ENCODE measurements at places on chromosomes 5 and 9. TPM values are rescaled to one million over a fixed set of nuclear protein-coding genes. Genes with fewer than 3 reads are reported as not detected.

DNA sequence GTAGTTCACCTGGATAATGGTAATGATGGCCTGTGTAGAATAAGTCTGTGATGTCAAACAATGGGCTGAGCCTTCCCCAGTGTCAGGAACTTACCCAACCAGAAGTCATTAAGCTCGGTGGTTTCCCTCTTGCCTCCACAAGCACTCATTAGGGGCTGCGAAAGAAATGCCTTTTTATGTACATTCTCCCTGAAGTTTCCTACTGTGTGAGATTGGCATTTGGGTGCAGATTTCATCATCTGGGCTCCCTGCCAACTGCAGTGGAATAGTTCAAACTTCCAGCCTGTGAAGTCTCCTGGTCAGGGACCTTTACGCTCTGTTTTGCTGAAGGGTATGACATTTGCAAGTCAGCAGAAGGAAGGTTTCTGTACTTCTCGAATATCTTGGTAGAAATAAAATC lies 41.6 kb upstream of the TMEM215 start:
- no peak for DNase-seq

DNA sequence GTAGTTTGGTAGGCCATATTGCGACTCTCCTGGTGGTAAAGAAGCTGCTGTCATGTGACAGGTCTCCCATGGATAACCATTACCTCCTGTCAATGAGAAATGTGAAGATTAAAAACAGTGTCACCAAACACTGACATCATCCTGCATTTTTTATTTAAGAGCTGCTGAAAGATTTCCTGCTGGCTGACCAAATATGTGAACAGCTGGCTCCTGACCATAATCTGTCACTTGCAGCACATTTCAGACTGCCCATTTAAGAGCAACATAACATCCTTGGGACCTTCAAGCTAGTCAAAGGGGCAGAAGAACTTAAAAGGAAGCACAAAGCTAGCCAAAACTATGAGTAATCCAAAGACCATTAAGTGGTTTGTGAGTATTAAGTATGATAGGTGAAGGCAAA lies 288.0 kb downstream of the IZUMO3 start:
- no peak for DNase-seq

- no peak for DNase-seq
These were observed 2.3 kb downstream of the FAM170A start for GRCh38 chr5:119631660-119632059.

GRCh38 chr9:99050924-99051323 lies 54.0 kb upstream of the TGFBR1 start:
- DNase-seq: no peak

GRCh38 chr5:128633901-128634300 lies 95.9 kb upstream of the FBN2 start:
- DNase-seq: no peak

DNA sequence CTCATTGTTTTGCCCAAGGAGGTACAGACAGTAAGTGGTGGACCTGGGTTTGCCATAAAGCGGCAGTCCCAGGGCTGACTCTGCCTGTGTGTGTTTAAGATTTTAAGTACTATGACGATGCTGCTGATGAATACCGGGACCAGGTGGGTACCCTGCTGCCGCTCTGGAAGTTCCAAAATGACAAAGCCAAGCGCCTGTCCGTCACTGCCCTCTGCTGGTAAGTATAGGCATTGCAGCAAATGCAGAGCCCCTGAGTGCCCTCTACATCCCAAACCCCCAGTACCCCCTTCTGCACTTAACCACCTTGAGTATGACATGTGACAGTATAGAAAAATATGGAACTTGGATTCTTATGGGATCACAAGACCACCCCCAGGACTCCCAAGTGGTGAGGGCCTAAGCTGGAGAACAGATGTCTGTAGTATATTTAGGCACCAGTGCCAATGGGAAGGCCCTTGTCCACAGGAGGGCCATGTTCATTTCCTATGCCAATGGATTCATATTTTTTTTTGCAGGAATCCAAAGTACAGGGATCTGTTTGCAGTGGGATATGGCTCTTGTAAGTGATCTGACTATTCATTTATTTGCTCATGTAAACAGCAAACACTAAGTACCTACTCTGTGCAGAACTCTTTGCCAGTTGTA lies 22.0 kb downstream of the ENHO start:
- DNase-seq: peak; percentile 80

- no peak for DNase-seq
These were observed at the start of gene FUT7 for GRCh38 chr9:137031904-137032640. TSS of gene FUT7 (minus strand) at chr9:137032088. CDS start at chr9:137031991, 97 bp downstream.

GRCh38 chr5:50420343-50420935 lies 20.6 kb downstream of the EMB start:
- DNase-seq: no peak

DNA sequence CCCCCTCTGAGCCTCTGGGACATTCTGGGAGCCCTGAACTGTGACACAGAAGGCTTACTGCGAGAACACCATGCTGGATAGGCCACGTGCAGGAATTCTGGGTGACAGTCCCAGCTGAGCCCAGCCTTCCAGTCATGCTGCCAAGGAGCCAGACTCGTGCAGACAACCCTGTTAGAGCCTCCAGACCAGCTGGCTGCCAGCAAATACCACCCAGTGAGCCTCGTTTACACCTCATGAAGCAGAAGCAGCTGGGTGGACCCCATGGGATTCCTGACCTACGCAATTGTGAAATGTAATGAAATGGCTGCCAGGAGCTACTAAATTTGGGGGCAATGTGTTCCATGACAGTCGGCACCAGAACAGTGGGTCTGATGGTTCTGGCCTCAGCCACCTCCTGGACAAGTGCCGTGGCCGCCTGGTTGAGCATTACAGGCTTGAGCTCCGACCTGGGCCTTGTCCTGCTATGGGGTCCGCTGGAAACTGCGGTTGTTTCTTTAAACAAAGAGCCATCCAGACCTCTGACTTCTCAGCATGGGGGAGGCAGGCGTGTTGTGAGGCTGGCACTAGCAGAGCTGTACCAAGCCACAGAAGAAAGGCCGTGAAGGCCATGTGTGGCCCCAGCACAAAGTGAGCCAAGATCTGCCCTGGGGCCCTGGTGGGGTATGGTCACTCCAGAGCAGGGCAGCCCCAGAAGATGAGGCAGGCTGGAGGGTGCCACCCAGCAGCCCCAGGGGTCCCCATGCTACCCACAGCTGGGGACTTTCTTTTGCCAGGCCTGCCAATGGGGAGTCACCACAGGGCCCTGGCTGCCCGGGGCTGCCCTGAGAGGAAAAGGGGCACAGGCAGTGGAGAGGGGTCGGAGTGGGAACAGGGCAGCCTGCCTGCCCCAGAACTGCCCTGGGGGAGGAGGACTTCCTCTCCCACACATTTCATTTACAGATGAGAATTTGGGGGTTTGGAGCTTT lies 19.3 kb upstream of the RXRA start:
- DNase-seq: no peak

- peak; percentile 82 for DNase-seq
These were observed 151.8 kb downstream of the ENTREP1 start for GRCh38 chr9:69476797-69477196.

DNA sequence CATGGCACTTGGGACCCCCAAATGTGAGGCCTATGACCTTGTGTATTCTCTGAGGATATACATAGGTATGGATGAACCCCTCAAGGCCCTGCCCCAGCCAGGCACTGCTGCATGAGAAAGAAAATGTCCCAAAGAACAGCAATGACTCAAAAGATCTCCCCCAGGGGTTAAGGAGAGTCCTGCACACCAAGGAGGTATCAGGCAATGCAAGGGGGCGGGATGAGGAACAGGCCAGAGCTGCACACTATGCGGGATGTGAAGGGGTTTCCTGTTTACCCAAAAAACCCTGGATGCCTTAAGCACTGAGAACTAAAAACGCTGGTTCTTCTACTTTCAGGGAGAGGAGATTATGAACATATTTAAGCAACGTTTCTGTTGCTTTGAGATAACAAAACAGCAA lies 3.4 kb downstream of the RAPGEF1 start:
- DNase-seq: no peak

GRCh38 chr9:78918976-78919375 lies 622.1 kb downstream of the PSAT1 start:
- DNase-seq: no peak

- DNase-seq: no peak
These were observed 122.9 kb downstream of the MACROH2A1 start for GRCh38 chr5:135276151-135276550.

DNA sequence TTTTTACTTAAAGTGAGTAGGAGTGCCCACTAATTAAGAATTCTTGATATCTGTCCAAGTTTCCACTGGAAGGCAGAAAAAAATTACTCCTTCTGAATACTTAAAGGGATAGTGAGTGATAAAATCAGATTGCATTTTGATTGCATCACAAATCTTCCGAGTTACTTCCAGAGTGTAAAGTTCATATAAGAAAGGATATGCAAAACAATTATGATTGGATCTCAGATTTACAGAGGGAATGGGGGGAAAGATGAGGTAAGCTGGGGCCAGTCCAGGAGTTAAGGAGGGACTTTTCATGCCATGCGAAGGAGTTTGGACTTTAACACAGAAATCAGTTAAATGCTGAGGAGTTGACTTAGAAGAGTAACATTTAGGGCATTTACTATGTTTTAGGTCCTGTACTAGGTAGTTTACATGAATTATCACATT lies 9.3 kb upstream of the RNF145 start:
- DNase-seq: no peak

GRCh38 chr9:36023260-36024048 lies 13.3 kb upstream of the RECK start:
- peak; percentile 87 for DNase-seq

DNA sequence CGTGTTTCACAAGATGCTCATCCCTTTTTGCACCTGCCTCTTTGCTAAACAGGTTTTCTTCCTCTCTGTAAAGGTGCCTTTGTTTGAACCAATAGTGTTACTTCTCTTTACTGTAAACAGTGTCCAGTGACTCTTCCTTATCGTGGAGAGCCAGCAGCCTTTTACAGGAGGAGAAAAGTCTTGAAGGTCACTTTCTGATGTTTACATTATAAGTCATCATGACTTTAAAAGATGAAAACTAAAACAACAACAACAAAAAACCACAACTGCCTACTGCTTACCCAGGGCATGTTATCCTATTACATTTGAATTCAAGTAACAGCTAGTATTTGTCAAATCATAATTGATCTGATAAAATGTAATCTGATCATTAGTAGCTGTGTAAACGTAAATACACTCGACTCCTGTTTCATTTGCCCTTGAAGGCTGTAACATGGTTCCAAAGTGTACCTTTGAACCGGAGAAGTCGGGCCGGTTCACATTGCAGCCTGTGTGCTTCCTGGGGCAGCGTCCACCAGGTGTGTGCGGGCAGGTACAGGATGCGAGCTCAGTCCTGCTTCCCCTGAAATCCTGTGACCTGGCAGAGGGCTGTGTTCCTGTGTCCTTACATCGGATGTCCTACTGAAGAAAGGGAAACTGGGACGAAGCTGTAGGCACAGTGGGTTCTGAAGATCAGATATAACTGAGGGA lies 118.1 kb downstream of the C9orf152 start:
- no peak for DNase-seq

GRCh38 chr5:15518786-15519185 lies 18.8 kb downstream of the FBXL7 start:
- DNase-seq: no peak

GRCh38 chr9:19136129-19136528 lies 8.8 kb upstream of the PLIN2 start:
- peak; percentile 28 for DNase-seq

DNA sequence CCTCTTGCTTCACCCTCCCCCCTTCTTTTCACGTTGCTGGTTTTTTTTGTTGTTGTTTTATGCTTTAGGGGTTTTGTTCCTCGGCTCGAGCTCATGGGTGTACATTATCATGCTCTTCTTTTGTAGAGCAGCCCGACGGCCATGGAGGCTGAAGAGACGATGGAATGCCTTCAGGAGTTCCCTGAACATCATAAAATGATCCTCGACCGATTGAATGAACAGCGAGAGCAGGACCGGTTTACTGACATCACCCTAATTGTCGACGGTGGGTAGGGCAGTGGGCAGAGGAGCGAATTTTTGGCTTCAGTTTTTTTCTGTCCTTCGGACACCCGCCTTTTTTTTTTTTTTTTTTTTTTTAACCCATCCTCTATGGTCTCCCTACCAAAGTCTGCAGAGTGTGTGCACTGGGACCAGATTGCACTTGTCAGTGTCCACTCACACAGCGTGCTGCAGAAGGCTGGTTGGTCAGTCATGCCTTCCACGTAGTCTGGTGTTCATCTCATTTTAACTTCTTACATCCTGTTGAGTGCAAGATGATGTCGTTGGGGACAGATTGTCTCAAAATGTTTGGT lies 1.3 kb downstream of the ZNF131 start:
- DNase-seq: peak; percentile 24

DNA sequence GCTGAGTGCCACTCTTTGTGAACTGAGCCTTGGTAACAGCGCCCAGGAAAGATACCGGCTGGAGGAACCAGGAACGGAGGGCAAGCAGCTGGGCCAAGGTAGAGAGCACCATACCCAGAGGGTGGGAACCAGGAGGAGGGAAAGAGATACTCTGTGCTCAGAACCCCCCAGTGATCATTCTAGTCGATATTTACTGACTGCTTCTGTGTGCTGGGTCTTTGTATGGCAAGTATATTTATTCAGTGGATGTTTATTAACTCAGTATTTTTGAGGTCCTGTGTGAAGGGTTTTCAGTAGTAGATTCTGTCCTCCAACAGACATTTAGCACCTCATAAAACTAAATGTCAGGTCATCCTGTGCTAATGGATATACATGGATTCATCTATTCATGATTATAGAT lies 62.3 kb upstream of the RARS1 start:
- DNase-seq: no peak

DNA sequence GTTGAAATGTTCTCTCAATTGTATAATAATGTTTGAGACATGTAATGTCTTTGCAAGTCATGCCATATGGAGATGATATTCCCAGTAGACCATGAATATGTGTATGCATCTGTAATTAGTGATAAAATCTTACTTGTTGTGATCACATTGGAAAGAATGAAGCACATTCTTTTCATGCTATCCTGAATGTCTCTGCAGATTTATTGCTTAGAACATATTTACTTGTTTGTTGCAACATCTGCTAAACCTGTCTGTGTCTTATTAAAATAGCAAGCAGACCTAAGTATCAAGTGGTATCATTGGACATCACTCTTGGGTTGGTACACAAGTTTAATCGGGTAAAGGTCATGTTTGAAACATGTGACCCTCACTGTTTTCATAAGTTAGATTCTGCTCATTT lies 265.5 kb upstream of the CD180 start:
- no peak for DNase-seq

GRCh38 chr5:19978476-19978875 lies 9.5 kb downstream of the CDH18 start:
- DNase-seq: no peak

GRCh38 chr5:98309785-98310598 lies 463.5 kb upstream of the RGMB start:
- peak; percentile 68 for DNase-seq

The MED10 gene
- polyA plus RNA-seq: 58.1 TPM

The ARL10 gene
- polyA plus RNA-seq: 2.5 TPM

The UNC5A gene
- polyA plus RNA-seq: 1.1 TPM

The DPP7 gene
- 25.2 TPM for polyA plus RNA-seq

The ZSWIM6 gene
- 3.9 TPM for polyA plus RNA-seq

The TRIM36 gene
- polyA plus RNA-seq: 4.4 TPM

The RASGRF2 gene
- polyA plus RNA-seq: 5.0 TPM

The TRIM7 gene
- polyA plus RNA-seq: 0.37 TPM

The ZMAT2 gene
- 45.1 TPM for polyA plus RNA-seq

The LHX3 gene
- not detected for polyA plus RNA-seq

The PCDHB11 gene
- polyA plus RNA-seq: 0.33 TPM

Measured in GM23338 (cell line).